Pancreas (tissue), 10 donors: ENCODE measurements at places on chromosomes 12 and 14.

- DNase-seq, result no peak
Observed at GRCh38 chr14:72916174-72916573, 10.1 kb upstream of the DCAF4 start.

DNA sequence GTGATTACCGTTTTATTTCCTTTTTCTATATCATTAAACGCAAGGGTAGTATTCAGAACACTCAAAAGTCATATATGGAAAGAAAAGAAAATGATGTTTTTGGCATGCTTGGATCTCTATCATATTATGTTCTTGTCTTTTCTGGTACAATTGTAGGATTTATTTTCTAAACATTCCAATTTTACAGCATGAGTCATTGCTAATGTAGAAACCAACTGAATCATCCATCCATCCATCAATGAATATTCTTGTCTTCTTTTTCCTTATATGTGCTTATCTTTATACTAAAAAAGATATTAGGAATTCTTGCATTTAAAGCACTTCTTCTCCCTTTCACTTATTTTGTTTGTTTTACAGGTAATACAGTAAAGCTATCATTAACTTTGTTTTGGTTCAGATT, 20.4 kb upstream of the AMIGO2 start:
- no peak for DNase-seq

DNA sequence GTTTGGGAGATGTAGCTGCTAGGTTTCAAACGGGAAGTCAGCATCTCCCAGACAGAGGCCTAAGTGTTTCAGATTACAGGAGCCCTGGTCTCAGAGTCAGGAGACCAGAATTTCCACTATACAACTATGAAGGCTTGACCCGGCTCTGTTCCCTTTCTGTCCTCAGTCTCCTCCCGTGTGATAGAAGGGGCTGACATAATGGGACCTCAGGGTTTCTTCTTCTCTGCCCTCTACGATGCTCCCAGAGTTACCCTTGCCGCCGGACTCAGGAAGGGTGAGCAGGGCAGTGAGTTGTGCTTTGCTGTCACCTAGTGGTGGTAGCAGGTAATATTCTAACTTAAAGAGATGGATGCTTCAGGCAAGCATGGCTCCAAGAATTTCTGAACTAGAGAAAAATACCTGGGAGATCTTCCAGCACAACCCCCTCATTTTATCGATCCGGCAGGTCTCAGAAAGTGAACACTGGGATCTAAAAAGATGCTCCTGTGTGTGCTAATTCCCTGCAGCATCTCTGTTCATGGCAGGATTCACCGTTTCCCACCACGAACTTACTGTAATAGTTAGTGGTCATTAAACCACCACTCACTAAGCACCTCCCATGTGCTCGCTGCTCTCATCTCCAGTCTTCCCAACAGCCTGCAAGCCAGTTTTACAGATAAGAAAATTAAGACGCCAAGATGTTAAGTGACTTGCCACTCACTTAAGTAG, 84.4 kb downstream of the VWF start:
- DNase-seq, result no peak

DNA sequence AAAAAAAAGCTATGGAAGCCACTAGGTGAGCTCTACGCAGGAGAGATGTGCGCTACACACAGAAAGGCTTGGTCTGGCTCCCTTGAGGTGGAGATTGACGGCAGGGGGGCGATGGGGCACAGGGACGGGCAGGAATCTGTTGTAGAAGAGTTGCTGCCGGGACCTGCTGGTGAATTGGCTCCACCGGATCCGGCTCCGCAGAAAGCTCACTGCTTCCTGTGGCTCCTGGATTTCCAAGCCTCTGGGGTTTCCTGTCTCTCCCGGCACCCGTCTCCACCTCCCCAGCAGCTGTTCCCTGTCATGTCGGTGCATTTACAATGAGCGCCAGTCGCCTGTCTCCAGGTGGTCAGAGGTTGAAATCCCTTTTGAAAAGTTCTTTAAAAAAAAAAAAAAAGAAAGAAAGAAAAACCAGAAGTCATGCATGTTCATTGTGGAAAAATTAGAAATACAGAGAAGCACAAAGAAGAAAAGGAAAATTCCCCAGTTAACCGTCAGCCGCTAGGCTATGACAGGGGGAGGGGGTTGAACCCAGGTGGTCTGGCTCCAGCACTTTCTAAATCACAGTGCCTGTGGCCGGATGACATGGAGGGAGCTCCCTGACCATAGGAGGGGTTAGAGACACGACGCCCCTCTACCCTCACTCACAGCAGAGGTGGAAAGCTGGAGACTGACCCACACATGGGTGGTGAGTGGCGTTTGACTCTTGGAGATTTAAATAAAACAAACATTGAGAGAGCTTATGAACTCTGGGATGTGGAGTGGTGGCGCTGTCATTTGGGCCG, 20.8 kb downstream of the FAM222A start:
- peak; percentile 49 for DNase-seq

DNA sequence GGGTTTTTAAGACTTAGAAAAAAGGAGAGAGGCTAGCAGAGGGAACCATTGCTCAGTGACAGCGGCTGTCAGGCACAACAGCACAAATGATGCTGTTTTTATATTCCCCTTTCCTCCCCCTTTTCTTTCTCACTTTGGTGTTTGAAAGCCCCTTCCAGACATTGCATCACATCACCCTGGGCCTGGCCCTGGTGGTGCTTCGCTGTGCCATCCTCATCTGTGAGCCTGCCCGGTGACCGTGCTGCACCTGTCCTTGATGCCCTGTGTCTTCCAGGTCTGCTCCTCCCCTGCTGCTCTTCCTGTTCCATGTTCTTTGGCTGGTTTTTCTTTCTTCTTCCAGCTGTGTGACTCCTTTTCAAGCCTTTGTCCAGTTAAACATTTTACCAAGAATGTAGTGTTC, 24.8 kb downstream of the KLC1 start:
- no peak for DNase-seq

DNA sequence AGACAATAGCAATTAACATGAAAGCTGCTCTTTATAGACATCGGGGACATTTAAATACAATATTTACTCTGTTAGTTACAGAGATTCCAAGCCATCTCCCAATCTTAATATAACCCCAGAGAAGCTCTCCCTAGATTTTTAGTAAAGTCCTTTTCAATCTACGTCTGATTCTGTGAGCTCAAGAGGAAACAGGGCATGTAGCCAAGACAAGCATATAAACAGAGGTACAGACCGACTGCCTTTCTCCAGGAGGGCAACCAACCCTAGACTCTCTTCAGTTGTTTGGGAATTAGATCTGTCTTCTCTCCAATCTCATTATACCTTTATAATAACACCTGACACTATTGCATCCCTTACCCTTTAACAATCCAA, 57.4 kb downstream of the TMTC1 start:
- no peak for DNase-seq

DNA sequence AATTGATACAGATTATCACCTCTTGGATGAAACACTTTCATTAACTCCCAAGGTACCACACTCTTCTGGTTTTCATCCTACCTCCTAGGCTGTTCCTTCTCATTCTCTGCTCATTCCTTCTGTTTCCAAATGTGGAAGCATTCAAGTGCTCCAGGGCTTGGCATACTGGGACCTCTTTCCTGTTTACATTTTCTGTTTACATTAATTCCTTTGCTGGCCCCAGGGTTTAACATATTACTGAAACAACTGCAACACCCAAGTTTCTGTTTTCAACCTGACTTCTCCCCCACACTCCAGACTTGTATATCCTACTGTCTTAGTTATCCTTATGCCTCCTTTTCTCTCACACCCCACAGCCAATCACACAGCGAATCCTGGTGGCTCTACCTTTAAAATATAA, 386.3 kb upstream of the GARIN6 start:
- DNase-seq, result no peak

DNA sequence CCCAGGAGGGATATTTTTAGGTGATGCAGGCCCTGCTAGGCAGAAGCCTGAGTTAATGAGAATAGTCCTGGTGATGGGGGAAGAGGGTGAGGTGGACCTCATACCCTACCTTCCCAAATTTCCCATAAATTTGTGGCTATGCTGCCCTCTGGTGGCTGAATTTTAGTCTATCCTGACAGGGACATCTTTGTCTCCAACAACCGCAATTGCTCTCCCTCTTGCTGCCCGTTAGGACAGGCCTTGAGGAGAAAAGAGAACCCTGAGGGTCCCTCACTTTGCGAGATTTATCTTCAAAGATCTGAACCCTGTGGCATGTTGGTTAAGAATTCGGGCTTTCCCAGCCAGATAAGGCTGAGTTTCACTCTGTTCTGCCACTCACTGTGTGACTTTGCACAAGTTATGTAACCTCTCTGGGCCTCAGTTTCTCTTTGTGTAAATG, 9.8 kb upstream of the ZNF385A start:
- DNase-seq, result no peak

DNA sequence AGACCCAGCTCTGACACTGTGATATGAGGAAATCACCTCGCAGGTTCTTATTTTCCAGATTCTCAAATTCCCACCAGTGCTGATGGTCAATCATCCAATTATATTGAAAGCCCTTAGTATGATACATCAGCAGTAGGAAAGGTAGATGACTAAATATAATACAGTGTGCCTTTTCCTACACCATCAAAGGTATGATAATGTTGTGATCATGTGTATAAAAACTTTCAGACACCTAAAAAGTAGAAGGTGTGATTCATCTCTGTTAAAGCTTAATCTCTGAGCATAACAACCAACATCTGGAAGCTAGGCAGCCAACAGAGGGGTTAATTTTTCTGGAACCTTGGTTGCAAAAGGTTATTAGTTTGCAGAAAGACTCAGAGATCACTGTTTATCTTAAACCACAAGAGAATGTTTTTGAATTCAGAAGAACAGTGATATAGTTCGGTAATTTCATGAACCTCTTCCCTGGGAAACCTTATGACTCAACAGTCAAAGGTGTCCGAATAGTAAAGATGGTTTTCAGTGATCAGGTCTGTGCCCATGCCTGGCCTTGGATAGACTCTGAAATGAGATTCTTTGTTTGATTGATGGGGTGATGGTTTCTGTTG, 122.5 kb downstream of the ETV6 start:
- no peak for DNase-seq

GRCh38 chr12:63238892-63239291, 87.9 kb upstream of the AVPR1A start:
- DNase-seq, result no peak

DNA sequence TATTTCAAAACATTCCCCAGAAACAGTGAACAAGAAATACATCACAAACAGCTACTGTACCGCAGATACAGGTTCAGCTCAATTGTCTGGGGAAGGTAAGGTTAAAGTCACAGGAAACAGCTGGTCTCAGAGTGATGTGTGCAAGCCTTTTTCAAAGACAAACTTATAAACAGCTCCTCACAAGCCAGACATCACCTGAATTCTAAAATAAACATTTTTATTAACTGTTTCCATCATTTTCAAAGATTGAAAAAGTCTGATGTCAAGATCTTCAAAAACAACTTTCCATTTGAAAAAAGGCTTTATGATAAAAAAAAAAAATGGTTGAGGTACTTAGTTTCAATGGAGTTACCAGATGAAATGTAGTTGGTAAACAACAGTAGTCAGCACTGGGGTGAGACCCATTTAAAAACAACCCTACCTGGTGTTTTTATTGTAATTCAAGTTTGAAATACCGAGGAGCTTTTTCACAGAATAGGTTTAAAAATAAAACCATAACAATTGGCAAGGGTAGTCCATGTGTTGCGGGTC, 4.0 kb downstream of the BTG1 start:
- DNase-seq, result no peak

GRCh38 chr12:27426743-27427487, 19.6 kb upstream of the SMCO2 start:
- DNase-seq, result no peak

DNA sequence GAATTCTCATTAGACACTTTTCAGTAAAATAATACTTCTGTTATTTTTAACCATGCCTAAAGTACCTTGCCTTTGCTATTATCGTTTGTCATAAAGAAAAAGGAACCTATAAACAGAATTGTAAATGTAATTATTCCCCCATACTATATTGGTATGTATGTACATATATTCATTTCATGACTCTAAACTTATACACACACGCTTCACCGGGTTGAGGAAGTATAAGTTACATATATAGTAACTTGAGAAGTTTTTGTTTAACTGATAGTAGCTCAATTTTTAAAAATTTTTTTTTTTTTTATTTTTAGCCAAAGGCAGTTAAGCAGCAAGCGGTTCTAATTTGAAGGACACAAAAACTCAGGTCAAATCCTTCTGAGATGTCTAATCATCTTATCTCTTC, 107.6 kb downstream of the PLEKHG7 start:
- no peak for DNase-seq

- no peak for DNase-seq
Observed at GRCh38 chr12:42893803-42894202, 304.3 kb upstream of the PRICKLE1 start.

- no peak for DNase-seq
Observed at GRCh38 chr14:95300697-95301526, 18.8 kb downstream of the CLMN start.

DNA sequence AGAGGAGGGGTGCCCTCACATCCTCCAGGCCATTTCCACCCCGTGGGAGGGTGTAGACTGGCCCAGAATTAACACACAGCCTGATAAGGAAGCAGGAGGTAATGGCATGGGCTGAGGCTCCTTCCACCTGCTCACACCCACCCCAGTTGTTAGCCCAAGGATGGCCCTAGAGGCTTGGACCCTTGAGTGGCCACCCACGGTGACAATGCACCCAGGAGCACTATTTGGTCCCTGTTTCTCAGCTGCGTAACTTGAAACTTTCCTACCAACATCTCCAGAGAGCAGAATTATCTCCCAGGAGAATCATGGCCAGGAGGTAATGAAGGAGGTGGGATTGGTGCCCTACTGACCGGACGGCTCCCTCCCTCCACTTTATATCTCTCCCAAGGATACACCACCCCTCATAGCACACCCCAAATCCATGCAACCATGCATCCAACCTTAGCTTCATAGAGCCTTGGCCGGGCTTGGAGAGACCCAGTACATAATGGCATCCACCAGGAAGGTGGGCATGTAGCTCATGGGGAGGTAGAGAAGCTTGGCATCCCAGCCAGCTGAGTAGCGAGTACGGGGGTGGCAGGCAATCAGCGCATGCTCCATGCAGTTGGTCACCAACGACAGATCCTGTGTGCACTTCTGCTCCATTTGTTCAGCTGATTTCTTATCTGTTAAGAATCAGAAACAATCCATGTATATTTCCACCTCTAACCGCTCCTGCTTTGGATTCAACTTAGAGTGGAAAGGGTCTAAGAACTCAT, 5.6 kb downstream of the RDH16 start:
- DNase-seq, result no peak
